ENCODE measurements at places on chromosomes 2 and 18.

DNA sequence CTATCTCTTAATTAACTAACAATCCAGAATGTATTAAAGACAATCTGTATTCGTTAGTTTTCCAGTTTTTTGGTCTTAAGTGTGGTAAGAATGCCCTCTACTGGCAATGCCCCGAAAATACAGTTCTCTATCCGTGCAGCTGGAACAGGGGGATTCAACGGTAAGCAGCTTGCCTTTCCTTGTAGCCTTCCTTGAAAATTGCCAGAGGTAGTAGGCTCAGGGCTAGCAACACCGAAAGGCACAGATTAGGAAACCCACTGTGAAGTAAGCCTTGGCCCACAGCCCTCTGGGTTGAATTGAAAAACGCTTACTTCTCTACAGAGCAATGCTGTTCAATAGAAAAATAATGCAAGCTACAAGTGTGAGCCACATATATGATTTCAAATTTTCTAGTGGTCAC is 17.1 kb upstream of the VPS4B start:
- no peak for DNase-seq

GRCh38 chr2:122390406-122390805 is 635.0 kb downstream of the TSN start:
- no peak for DNase-seq

DNA sequence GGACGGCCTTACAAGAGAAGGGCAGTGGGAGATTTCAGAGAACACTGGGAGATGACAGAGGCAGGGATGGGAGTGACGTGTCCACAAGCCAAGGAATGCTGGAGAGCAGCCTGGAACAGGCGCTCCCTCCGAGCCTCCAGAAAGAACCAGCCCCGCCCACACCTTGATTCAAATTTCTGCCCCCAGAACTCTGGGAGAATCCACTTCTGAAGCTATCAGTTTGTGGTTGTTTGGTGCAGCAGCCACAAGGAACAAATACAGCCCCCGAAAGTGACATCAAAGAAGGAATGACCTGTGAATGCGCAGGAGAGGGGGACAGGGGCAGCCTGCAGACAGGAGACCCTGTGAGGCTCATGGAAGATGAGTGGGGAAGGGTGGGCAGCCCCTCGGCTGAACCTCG is 67.3 kb downstream of the TWIST2 start:
- no peak for DNase-seq

DNA sequence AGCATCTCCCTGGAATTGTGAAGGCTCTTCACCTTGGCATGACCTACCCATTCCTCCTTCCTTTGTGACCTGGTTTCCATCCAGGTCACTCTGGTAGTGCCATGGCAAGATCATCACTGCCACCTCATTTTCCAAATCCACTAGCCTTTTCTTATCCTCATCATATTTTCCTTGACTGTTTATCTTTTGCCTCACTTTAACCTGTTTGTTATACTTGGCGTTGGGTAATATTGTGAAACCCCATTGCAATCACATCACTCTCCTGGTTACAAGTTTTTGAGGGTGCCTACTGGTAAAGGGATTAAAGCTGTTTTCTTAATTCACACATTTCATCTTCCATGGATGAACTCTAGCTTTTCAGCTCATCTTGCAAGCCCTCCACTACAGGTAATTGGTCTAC is 39.1 kb upstream of the IGFBP2 start:
- no peak for DNase-seq

- no peak for DNase-seq
These were observed 965.0 kb downstream of the DCDC2C start for GRCh38 chr2:4668381-4668780.

GRCh38 chr2:203867561-203868200 is at the start of gene CTLA4:
TSS of gene CTLA4 (plus strand) at chr2:203867771. CDS start at chr2:203867943, 172 bp downstream.
- no peak for DNase-seq

GRCh38 chr2:215436705-215437565 is 1.1 kb upstream of the FN1 start:
- DNase-seq, result no peak

DNA sequence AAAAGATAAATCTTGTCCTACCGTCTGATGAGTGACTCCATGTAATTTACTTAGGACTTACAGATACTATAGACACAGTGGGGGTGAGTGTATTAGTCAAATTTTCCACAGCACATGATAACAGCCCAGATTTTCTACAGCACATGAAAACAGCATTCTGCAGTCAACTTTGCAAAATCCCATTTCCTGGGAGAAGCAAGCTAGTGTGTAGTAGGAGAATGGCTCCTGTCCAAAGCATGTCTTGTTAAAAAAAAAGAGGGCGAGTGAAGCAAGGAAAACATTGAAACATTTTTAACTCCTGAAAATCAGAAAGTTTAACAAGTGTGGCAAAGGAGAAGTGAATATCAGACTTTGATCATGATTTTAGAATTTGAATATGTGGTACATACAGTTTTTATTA is 817.8 kb upstream of the FAM98A start:
- no peak for DNase-seq

DNA sequence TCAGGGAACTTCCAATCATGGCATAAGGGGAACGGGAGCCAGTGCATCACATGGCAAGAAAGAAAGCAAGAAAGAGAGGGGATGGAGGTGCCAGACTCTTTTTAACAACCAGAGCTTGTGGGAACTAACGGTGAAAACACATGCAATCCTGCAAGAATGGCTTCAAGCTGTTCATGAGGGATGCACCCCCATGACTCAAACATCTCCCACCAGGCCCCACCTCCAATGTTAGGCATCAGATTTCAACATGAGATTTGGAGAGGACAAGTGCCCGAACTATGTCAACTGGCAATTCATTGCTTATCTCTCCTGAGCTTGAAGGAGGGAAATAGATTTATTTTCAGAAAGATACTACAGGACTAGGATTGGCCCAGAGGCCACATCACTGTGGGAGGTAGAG is 270.0 kb downstream of the SLC4A3 start:
- DNase-seq, result no peak

GRCh38 chr2:159795841-159796690 is 1.9 kb downstream of the CD302 start:
- no peak for DNase-seq

- DNase-seq, result no peak
These were observed 1.9 kb upstream of the PROM2 start for GRCh38 chr2:95272299-95272751.

GRCh38 chr2:137168552-137168951 is 403.2 kb downstream of the THSD7B start:
- no peak for DNase-seq

DNA sequence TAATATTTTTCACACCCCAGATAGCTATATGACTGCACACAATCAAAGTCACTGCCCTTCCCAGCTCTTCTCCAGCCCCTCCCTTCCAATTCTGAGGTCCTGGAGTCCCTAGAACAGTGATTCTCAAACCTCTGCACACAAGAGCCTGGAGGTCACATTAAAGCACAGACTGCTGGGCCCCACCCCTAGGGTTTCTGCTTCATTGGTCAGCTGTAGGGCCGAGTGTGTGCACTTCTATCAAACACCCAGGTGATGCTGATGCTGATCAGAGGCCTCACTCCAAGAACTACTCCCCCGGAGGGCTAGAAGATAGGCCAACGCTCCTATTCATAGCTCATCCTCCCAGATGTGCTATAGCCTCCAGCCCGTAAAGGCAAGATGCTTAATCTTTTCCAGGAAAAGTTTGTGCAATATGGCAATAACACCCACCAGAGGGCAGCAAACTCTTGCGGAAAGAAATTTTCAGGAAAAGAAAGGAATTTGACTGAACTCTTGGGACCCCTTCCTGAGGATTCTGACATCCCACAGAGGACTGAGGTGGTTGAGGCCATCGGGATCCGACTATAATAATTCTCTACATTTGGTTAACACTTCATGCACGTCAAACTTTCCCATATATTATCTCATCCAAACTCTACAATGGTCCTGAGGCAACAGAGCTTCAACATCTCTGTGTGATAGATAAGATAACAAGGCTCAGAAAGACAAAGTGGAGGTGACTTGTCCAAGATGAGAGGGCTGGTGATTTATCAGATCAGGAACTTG is 194.2 kb upstream of the PKDCC start:
- no peak for DNase-seq

- DNase-seq, result no peak
These were observed 75.8 kb downstream of the KIDINS220 start for GRCh38 chr2:8761529-8762164.

- DNase-seq, result no peak
These were observed 41.2 kb downstream of the RMDN2 start for GRCh38 chr2:37966326-37966725.

GRCh38 chr2:107412209-107412904 is 414.3 kb upstream of the RGPD4 start:
- DNase-seq, result no peak

- DNase-seq, result no peak
These were observed 91.3 kb downstream of the SATB2 start for GRCh38 chr2:199366406-199366805.

GRCh38 chr2:129757915-129758783 is 221.3 kb upstream of the RAB6C start:
- DNase-seq, result no peak

DNA sequence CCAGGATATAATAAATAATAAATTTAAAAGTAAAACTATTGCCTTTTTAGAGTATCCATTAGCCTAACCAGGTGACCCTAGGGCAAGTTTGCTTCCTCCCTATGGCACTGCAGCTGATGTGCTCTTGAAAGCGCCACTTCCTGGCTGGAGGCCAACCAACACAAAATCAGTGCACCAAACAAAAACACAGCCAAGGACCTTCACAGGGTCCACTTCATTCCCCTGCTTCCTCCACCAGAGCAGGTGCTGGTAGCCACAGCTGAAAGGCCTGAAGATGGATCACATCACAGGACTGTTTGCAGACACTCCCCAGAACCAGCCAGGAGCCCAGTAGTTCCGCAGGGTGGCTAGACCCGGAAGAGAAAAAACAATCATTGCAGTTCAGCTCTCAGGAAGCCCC is 108.8 kb downstream of the TWIST2 start:
- DNase-seq, result no peak

Measured in stimulated activated CD4-positive, alpha-beta T cell treated with anti-CD3 and anti-CD28 coated beads, TNF-alpha, amount 100 ng/mL, for 1 hour (primary cell).